Activated CD4-positive, alpha-beta T cell treated with anti-CD3 and anti-CD28 coated beads for 24 hours (primary cell): ENCODE measurements at places on chromosomes 4 and X.
A peak's percentile ranks its signal among the peaks of the same experiment; 100 is the strongest.

GRCh38 chr4:23734000-23734399 is 155.8 kb downstream of the PPARGC1A start:
- no peak for DNase-seq

DNA sequence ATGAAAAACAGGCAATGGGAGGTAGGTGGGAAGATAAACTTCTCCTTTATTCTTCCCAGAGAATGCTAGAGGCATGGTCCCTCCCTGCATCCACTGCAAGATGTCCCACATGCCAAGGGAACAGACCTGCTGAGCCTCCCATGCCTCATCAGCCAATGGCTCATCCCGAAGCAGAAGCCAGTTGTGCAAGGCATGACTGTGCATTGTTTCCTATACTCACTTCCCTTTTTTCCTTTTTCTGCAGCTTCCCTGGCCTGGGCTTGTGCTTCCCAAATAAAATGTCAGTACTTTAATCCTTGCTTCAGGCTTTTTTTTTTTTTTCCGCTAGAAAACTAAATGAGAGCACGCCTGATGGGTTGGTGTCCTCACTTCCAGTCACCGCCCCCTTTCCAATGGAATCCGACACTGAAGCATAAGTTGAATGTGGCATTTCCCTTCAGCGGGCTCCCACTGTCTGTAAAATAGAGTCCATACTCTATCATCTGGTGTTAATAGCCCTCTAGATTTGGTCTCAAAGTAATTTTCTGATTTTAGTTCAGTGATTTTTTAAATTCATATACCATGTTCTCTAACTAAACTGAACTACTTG is 239.0 kb upstream of the JADE1 start:
- no peak for DNase-seq

GRCh38 chr4:187499956-187500355 is 495.6 kb upstream of the ZFP42 start:
- no peak for DNase-seq

- no peak for DNase-seq
These were observed 384.4 kb upstream of the AR start for GRCh38 chrX:67159437-67159836.

- no peak for DNase-seq
These were observed 1.8 kb downstream of the LNX1 start for GRCh38 chr4:53589511-53589910.

- no peak for DNase-seq
These were observed 1454.1 kb downstream of the PCDH19 start for GRCh38 chrX:98956014-98956413.

DNA sequence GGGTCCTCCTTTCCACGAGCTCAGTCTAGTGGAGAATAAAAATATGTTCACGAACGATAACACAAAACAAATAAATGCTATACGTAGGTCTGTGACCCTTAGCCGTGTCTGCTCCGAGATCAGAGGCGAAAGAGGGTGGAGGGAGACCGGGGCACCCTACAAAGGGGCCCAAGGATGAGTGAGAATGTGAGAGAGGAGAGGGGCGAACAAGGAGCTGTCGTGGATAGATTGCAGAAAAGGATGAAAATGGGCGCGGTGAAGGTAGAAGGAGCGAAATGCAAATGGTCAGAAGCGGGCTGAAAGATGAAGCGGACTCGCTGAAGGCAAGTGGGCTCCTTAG is 6.2 kb upstream of the ZBTB33 start:
- DNase-seq, result no peak

- DNase-seq, result no peak
These were observed 656.7 kb downstream of the ZNF674 start for GRCh38 chrX:45888518-45888917.

GRCh38 chrX:110667706-110668105 is 127.9 kb downstream of the CHRDL1 start:
- no peak for DNase-seq

- no peak for DNase-seq
These were observed 80.9 kb downstream of the PRDM5 start for GRCh38 chr4:120841580-120841979.

- DNase-seq, result no peak
These were observed 154.9 kb downstream of the STK32B start for GRCh38 chr4:5206016-5206790.

DNA sequence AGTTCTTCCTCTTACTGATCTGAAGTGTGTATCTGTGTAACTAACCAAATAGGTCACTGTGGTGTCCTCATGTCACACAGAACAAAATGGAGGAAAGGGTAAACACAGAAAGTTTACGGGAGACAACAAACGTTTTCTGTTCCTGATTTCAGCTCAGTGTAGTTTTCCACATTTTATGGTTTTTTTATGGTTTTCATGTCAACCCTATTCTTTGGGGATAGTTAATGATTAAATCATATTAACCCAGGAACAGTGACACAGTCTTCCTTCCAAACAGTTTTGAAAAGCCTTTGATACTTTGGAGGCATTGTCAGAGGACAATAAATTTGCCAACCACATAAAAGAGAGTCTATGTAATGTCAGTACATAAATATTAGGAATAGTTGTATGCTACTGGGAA is 4.2 kb downstream of the LNX1 start:
- DNase-seq, result no peak

GRCh38 chr4:122005064-122005755 is 53.4 kb upstream of the TRPC3 start:
- DNase-seq, result no peak

GRCh38 chr4:21077967-21078366 is 377.7 kb downstream of the PACRGL start:
- DNase-seq, result no peak

GRCh38 chr4:113760094-113760794 is 1.3 kb downstream of the CAMK2D start:
- DNase-seq, result no peak

GRCh38 chr4:186942758-186943377 is 219.2 kb upstream of the FAT1 start:
- no peak for DNase-seq

GRCh38 chr4:40888933-40889332 is 139.2 kb downstream of the NSUN7 start:
- no peak for DNase-seq

DNA sequence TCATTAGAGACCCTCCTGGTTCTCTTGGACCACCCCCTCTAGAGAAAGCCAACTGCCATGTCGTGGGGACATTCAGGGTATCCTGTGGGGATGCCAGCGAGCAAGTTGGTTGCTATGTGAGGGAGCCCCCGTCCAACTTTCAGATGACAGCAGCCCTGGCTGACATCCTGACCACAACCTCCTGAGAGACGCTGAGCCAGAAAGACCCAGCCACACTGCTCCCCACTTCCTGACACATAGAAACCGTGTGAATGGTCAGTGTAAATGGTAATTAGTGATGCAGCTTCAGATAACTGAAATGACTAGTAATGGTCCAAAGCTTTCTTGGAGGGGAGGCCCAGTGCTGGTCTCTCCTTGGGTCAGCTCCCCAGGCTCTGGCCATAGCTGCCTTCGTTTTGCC is 10.8 kb downstream of the CLCN4 start:
- no peak for DNase-seq

GRCh38 chrX:42241421-42241820 is 318.1 kb upstream of the CASK start:
- DNase-seq, result no peak

DNA sequence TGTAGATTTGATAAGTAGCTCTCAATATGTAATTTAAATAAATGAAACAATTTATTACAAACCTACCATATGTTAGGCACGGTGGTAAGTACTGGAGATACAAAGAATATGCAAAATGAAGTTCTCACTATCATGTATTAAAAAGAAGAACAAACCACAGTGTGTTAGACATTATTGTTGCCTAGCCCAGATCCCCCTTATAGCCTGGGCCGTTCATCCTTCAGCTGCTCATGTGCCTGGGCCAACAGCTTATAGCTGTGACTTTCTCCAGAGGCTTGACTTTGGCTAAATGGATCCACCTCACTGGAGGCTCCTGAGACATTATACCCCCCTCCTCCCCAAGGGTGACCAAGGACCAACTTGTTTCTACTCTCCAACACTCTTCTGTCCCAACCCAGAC is 29.8 kb upstream of the CCNG2 start:
- no peak for DNase-seq

DNA sequence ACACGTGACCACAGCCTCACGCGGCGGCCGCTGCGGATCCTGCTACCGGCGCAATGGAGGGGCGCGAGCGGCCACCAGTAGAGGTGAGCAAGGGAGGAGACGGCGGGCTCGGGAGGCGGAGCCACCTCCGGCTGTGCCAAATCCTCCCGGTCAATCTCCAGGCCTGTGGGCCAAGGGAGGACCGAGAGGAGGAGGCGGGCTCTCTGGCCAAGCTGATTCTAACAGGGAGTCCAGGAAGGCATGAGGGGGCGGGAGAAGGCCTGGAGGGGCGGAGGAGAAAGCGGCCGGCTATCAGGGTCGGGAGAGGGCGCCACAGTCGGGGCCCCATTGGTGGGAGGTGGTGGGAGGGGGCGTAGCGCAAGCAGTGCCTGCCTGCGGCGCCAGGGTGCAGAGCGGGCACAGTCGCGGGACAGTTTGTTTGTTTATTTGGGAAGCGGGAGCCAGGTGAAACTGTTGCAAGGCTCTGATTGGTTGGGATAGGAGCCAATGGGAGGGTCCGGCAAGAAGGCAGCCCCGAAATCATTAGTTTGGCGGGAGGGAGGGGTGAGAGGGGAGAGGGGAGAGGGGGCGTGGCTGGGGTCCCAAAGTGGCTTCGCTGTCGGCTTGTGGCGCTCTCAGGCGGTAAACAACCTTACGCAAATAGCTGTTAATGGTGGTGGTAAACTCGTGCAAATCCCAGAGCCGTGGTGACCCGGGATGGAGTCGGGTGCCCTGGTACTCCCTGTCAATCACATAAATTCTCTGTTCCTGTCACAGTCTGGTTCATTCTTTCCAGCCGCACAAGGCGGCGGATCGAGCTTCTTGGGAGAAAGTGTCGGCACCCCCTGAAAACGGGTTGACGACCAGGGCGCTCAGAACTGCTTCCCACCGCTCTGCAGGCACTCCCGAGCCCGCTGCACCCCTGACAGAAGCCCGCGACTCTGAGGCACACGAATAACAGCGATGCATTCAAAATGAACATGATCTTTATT is at the start of gene IRS4:
TSS of gene IRS4 (minus strand) at position 55 of the 971 bp plus-strand sequence.
- DNase-seq, result no peak

DNA sequence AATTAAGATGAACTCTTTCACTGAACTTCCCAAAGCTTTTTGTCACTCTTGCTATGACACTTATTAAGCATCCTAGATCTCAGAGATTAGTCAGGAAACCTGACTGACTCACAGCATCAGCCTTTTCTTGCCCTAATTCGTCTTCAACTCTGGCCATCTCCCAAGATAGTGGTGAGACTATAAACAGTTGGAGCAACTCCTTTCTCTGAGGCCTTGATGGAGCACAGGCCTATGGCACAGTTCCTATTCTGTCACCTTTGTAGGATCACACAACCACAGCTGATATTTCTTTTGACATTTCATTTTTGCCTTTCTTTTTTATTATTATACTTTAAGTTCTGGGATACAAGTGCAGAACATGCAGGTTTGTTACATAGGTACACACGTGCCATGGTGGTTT is 217.6 kb downstream of the PRR32 start:
- DNase-seq, result no peak

GRCh38 chr4:20528508-20528907 is 171.8 kb upstream of the PACRGL start:
- no peak for DNase-seq

GRCh38 chr4:145299380-145300076 is 119.1 kb upstream of the OTUD4 start:
- peak; percentile 74 for DNase-seq

DNA sequence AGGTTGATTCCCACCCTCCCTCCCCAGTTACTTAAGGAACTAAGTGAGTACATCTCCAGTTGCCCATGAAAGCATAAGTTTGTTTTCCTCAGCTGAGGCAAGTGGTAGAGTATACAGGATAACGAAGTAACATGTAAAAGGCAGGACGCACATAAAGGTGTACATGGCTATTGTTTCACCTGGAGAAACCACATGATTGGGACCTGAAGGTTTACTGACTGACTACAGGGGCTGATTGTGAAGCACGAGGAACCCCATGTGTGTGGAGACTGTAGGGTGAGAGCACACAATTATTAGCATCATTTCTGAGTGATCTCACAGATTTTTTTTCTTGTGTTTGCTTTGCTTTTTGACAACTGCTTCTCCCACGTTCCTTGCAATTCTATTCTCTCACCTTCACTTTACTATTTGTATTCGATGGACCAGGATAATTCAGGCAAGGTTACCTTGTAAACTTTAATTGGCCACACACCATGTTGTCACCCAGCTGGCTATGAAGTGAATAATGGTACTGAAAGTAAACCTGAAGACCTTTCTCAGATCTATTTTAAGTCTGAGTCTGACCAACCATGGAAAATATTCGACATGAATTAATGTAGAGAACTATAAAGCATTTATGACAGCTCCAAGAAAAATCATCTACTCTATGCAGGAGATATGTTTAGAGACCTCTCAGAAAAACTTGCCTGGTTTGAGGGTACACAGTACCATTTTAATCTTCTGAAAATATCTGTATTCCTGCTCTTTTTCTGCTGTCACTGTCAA is 102.5 kb upstream of the MYOZ2 start:
- DNase-seq, result no peak

DNA sequence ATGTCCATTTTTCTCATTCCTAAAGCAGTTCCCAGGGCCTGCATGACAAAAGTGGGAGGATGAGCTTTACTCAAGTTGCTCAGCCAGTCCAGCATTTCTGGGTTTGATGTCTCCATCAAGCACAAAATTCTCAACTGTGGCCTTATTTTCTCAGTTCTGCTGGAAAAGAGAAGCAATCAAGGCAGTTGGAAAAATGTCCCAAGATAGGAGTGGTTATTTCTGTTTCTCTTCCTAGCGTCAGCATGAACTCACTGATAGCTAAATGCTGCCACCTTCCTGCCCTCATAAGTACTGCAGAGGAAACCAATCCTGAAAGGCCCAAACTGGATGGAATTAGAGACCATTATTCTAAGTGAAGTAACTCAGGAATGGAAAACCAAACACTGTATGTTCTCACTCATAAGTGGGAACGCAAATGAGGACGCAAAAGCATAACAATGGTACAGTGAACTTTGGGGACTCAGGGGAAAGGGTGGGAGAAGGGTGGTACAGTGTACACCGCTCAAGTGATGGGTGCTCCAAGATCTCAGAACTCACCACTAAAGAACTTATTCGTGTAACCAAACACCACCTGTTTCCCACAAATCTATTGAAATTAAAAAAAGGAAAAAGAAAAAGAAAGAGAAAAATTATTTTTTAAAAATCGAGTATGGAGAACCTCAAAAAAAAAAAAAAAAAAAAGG is 29.6 kb downstream of the ADH7 start:
- peak; percentile 58 for DNase-seq

- DNase-seq, result no peak
These were observed 2.2 kb downstream of the AR start for GRCh38 chrX:67545893-67546495.
